ENCODE measurements at places on chromosomes 5 and 9. TPM values are rescaled to one million over a fixed set of nuclear protein-coding genes. Genes with fewer than 3 reads are reported as not detected.

GRCh38 chr5:173497685-173498084 is 118.8 kb downstream of the BOD1 start:
- no peak overlapping the region for H3K27ac ChIP-seq
- H3K4me1 ChIP-seq = no peaks in the 10 kb centered on the region
- H3K36me3 ChIP-seq = no peaks in the 10 kb centered on the region
- no peaks in the 10 kb centered on the region for H3K27me3 ChIP-seq
- H3K4me3 ChIP-seq = no peak overlapping the region
- no peak for DNase-seq

DNA sequence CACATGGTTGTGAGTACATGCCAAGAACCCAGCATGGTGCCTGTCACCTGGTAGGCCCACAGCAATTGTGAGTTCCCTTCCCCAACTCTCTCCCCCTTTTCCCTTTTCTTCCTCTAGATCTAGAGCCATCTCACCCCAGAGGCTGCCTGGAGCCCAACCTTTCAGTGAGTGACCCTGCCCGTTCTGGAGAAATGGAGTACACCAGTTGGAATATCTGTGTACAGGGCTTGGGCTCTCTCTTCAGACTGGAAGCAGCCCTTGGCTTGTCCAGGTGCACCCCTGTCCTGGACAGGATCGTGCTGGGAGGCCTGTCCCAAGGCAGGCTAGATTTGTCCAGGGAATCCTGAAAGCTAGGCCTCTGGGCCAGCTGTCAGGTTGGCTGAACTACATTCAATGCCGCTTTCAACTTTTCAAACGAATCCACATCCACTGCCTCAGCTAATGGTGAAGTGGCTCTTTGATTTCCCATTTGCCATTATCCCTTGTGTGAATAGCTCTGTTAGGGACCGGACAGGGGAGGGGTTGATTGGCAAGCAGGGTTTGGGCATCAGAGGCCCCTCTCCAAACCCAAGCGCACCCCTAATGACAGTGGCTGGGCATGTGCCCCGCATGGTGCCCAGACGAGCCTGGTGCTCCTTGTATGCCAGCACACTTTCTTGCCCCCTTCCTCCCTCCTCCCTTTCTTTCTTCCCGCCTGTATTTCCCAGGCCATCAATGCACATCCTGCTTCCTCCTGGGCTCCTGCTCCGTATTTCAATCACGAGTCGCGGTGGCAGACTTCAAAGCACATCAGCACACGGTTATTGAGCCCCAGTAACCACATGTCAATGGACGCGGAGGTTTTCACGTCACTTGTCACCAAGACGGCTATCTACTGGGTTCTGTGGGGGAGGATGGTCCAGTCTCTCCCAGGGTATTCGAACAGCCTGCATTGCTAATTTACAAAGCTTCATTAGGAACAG is 211.2 kb downstream of the DAB2IP start:
- no peak for DNase-seq
- no peak overlapping the region for H3K4me3 ChIP-seq
- no peaks in the 10 kb centered on the region for H3K4me1 ChIP-seq
- H3K27me3 ChIP-seq = no peaks in the 10 kb centered on the region
- H3K27ac ChIP-seq = no peak overlapping the region

DNA sequence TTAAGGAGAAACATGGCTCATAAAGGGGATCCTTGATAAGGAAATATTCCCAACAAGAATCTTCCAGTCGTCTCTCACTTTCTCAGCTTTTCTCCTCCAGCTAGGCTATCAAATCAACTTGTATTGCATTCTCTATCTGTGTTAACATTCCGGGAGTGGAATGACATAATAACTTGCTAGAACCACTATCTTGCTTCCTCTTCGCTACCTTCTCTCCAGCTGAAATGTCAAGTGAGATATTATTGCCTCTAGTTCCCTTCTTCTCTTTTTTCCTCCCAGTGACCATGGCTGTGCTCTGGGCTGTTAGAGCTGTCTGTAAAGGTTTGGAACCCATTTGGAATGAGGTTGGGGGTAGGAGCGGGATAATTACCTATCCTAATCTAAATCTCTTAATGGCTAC is 1329.5 kb upstream of the WWC1 start:
- H3K27me3 ChIP-seq = no peaks in the 10 kb centered on the region
- H3K4me3 ChIP-seq = no peak overlapping the region
- no peak overlapping the region for H3K27ac ChIP-seq
- H3K36me3 ChIP-seq = no peaks in the 10 kb centered on the region
- DNase-seq = no peak

DNA sequence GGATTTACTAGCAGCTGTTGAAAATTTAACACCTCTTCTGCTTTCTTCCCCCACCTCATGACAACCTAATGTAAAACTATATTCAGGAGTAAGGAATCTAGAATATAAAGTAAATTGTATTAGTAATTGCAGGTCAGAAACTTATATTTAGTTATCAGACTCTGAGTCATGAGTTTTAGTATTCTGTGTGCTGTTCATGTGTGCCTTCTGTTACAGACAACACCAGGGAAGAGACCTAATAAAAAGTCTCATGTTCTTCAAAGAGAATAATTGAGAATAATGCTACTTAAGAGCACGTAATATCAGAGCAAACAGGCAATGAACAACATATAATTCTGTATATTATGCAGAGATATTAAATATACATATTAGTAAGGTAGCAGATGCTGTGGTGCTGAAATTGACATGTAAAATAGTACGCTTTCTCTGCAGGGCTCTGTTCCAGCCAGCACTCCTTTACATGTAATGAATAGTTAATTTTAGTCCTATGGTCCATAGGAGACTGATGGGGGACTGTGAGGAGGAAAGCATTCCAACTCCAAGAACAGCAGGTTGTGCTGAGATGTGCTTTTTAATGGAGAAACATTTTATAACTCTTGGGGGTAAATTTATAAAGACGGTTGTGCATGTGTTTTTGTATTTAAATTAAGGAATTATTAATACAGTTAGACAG is 106.4 kb downstream of the ZSWIM6 start:
- H3K4me1 ChIP-seq = no peaks in the 10 kb centered on the region
- H3K4me3 ChIP-seq = no peak overlapping the region
- no peaks in the 10 kb centered on the region for H3K27me3 ChIP-seq
- no peak overlapping the region for H3K27ac ChIP-seq

DNA sequence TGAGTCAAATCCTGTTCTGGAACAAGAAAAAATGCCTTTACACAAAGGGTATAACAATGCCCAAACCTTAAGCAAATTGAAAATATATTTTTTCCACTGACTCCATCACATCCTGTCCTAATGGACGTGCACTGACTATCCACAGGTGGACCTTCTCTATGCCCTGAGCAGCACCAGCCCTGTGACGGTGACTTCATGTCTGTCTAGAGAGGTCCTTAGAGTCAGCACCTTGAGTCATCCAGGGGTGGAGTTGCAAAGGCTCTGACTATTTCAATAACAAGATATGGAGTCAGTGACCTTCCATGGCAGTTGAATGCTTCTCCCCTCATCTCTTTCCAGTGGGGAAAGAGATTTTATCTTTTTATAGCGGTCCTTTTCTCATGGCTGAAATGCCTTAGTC is 78.0 kb downstream of the YIPF5 start:
- H3K27ac ChIP-seq = no peak overlapping the region
- no peak overlapping the region for H3K4me3 ChIP-seq
- DNase-seq = no peak
- no peaks in the 10 kb centered on the region for H3K36me3 ChIP-seq
- no peaks in the 10 kb centered on the region for H3K4me1 ChIP-seq

- no peak for DNase-seq
- no peaks in the 10 kb centered on the region for H3K27me3 ChIP-seq
- no peak overlapping the region for H3K27ac ChIP-seq
- H3K4me3 ChIP-seq = peak overlapping the region; percentile 32
- no peaks in the 10 kb centered on the region for H3K36me3 ChIP-seq
These were observed 8.0 kb downstream of the LRRC26 start for GRCh38 chr9:137161558-137162486.

DNA sequence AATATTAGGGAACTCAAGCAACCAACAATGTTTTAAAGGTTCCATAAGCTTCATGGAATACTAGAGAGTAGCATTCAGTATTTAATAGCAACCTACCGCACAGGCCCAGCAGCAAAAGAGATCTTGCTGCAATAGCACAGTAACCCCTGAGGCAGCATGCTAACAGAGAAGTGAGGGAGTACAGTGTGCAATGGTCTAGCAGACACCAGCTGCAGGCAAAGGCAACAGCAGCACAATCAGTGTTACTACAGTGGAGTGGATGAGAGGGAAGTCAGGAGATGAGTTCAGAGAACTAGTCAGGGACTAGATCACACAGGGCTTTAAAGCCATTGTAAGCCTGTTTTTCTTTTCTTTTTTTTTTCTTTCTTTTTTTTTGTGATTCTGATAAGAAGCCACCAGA is 2.8 kb downstream of the TICAM2 start:
- no peaks in the 10 kb centered on the region for H3K36me3 ChIP-seq
- H3K4me1 ChIP-seq = peaks cover 14% of the 10 kb centered on the region
- no peak overlapping the region for H3K4me3 ChIP-seq
- no peak for DNase-seq

GRCh38 chr9:117487555-117488175 is 72.8 kb upstream of the ASTN2 start:
- H3K4me3 ChIP-seq = no peak overlapping the region
- no peaks in the 10 kb centered on the region for H3K27me3 ChIP-seq
- H3K4me1 ChIP-seq = no peaks in the 10 kb centered on the region
- no peaks in the 10 kb centered on the region for H3K36me3 ChIP-seq
- no peak overlapping the region for H3K27ac ChIP-seq

GRCh38 chr5:2451100-2451499 is 300.4 kb downstream of the IRX2 start:
- no peaks in the 10 kb centered on the region for H3K27me3 ChIP-seq
- H3K27ac ChIP-seq = no peak overlapping the region
- no peaks in the 10 kb centered on the region for H3K4me1 ChIP-seq
- no peak overlapping the region for H3K4me3 ChIP-seq

DNA sequence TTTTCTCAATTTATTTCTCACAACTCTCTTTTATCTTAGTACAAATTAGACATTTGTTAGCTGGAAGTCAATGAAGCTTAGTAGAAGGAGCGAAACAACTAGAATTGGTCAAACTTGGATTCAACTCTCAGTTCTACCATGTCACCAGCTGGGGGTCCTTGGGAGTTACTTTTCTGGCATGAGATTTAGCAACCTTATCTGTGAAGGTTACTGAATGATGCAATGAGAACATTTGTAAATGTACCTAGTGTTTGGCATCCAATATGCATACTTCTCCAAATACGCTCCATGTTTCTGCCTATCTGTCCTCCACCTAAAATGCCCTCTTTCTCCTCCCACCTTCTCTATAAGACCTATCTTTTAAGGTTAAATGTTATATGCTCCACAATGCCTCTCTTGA is 6.3 kb downstream of the HNRNPA0 start:
- H3K4me3 ChIP-seq = no peak overlapping the region
- peaks cover 10% of the 10 kb centered on the region for H3K4me1 ChIP-seq
- no peak overlapping the region for H3K27ac ChIP-seq
- DNase-seq = no peak
- H3K27me3 ChIP-seq = no peaks in the 10 kb centered on the region
- peaks cover 4% of the 10 kb centered on the region for H3K36me3 ChIP-seq

DNA sequence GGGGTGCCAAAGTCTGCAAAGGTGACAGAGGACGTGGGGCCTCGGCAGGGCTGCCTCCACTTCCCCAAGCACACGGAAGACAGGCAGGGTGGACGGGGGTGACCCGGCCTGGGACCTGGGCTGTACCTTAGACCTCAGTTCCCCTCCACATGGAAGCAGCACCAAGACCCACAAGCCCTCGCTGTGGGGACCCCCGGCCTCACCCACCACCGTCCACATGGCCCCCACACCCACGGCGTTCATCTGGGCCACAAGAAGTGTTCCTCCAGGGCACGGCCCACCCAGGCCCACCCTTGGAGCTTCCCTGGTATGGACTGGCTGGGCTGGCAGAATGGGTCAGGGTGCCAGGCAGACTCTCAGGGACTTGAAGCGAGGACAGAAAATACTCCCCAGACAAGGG is 45.8 kb upstream of the NKD2 start:
- no peaks in the 10 kb centered on the region for H3K36me3 ChIP-seq
- H3K4me3 ChIP-seq = no peak overlapping the region
- no peak for DNase-seq
- peaks cover 3% of the 10 kb centered on the region for H3K27me3 ChIP-seq
- H3K27ac ChIP-seq = no peak overlapping the region
- H3K4me1 ChIP-seq = peaks cover 20% of the 10 kb centered on the region

- no peak overlapping the region for H3K4me3 ChIP-seq
- H3K4me1 ChIP-seq = peaks cover 6% of the 10 kb centered on the region
- no peak overlapping the region for H3K27ac ChIP-seq
- no peak for DNase-seq
- H3K36me3 ChIP-seq = no peaks in the 10 kb centered on the region
These were observed 2.3 kb downstream of the PTGS1 start for GRCh38 chr9:122372856-122373845.

DNA sequence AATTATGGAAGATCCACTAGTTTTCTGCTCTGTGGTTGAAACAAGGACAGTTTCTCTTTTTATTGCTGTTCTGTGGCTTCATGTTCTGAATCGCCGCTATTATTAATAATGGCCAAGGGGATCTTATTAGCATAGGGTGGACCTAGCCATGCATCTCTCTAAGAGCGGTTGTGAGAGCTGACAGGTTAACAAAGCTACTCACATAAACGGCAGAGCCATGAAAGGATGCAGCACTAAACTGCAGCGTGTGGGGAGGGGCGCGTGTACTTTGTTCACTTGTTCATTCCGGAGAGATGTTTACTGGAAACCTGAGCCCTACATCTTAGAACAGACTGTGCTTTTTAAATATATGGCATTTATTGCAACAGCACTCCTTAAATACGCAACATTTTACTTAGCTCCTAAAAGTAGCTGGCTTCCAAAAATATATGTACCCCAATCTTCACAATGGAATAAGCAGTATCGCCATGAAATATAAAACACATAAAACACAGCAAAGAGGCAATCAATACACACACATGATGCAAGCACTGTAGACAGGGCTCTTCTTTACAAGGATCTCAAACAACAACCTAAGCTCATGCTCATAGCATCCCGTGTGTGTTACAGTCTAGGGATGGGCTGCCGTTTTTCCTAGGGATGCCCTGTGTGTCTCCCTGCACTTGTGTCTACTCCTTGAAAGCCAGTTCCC is 424.6 kb downstream of the MED10 start:
- no peak overlapping the region for H3K4me3 ChIP-seq
- H3K27me3 ChIP-seq = no peaks in the 10 kb centered on the region
- no peaks in the 10 kb centered on the region for H3K4me1 ChIP-seq

DNA sequence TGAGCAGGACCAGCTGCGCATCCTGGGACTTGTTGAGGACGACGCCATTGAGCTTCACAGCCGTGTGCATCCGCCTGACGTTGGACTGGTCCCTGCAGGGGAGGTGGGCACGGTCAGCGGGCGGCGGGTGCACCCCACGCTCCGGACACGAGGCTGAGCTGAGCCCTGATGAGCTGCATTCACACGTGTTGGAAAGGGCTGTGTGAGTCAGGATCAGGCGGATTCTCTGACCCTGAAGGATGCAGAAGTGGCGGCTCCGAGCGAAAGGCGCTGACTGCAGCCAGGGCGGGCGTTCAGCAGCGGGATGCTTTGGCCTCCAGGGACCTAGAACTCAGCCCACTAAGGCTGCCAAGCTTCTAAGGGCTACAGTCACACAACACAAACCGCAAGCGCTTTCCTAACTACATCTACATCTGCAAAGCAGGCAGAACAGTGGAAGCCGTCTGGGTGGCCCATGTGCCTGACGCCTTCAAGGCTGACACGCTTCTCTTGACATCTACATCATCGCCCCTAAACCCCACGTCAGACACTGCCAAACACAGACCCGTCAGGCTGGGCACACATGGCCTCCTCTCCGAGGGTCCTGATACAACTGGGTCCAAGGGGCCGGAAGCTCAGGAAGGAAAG is 44.9 kb downstream of the NKD2 start:
- no peak for DNase-seq
- H3K27me3 ChIP-seq = no peaks in the 10 kb centered on the region
- peaks cover 5% of the 10 kb centered on the region for H3K4me1 ChIP-seq
- H3K27ac ChIP-seq = no peak overlapping the region

The C1QTNF2 gene
- total RNA-seq = 0.44 TPM

The C1QTNF3 gene
- total RNA-seq = 2.1 TPM

The IARS1 gene
- total RNA-seq = 116 TPM

The INSL4 gene
- total RNA-seq = not detected
